Osteoblast (primary cell): ENCODE measurements at places on chromosomes 4 and X. TPM values are rescaled to one million over a fixed set of nuclear protein-coding genes. Genes with fewer than 3 reads are reported as not detected.

TLL1 gene
- 0.29 and 0.36 TPM in 2 replicates for total RNA-seq

TCEAL7 gene
- 6.5 and 10.0 TPM in 2 replicates for total RNA-seq

CAPN6 gene
- not detected in 2 replicates for total RNA-seq

TXK gene
- total RNA-seq, result 0.59 and 0.72 TPM in 2 replicates

PNCK gene
- total RNA-seq, result 0.29 and 0.36 TPM in 2 replicates

PNMA5 gene
- not detected in 2 replicates for total RNA-seq

HDAC8 gene
- 24.6 and 27.1 TPM in 2 replicates for total RNA-seq

SUPT20HL2 gene
- total RNA-seq, result not detected in 2 replicates

ITGB1BP2 gene
- total RNA-seq, result 1.1 and 1.5 TPM in 2 replicates

ASB12 gene
- 0.29 TPM in 1 of 2 replicates, not detected in the other for total RNA-seq

TRAM1L1 gene
- total RNA-seq, result 4.3 and 8.5 TPM in 2 replicates

APELA gene
- 0.29 TPM in 1 of 2 replicates, not detected in the other for total RNA-seq

TREX2 gene
- 3.3 and 3.5 TPM in 2 replicates for total RNA-seq

GAGE2A gene
- total RNA-seq, result not detected in 2 replicates

DGAT2L6 gene
- not detected in 2 replicates for total RNA-seq

RBMXL3 gene
- total RNA-seq, result not detected in 2 replicates

UGT2B7 gene
- total RNA-seq, result under 0.01 TPM in 1 of 2 replicates, not detected in the other

IGFBP7 gene
- total RNA-seq, result 680 and 715 TPM in 2 replicates

ELMOD2 gene
- 33.6 and 35.1 TPM in 2 replicates for total RNA-seq

ELOVL6 gene
- total RNA-seq, result 12.7 and 19.7 TPM in 2 replicates

BEX5 gene
- total RNA-seq, result not detected in 2 replicates

RTL3 gene
- total RNA-seq, result under 0.01 TPM in 1 of 2 replicates, not detected in the other

RBM47 gene
- 1.8 and 2.2 TPM in 2 replicates for total RNA-seq

KLHL13 gene
- 10.3 and 13.8 TPM in 2 replicates for total RNA-seq

GRIA3 gene
- total RNA-seq, result 3.3 and 6.8 TPM in 2 replicates

CT47B1 gene
- not detected in 2 replicates for total RNA-seq

RTL5 gene
- 2.1 and 2.2 TPM in 2 replicates for total RNA-seq

NWD2 gene
- not detected in 2 replicates for total RNA-seq

ZNF275 gene
- total RNA-seq, result 11.2 and 12.1 TPM in 2 replicates
